ENCODE measurements at places on chromosomes 13 and 19. TPM values are rescaled to one million over a fixed set of nuclear protein-coding genes. Genes with fewer than 3 reads are reported as not detected.

DNA sequence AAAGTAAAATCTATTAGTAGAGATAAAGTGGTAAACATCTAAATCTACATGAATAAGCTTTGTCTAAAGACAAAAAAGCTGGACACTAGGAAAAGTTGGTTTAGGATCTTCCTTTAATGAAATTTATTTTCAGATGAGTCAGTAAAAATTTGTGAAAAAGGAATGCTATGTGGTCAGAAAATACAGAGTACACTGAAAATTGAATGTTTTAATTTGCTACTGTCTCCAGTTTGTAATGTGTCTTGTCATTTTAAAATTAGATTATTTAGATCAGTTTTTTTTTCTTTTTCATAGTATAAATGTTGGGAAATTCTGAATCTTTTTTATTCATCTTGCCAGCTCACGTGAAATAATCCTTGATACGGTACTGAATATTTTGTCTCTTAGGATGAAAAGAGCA lies 56.9 kb downstream of the SLITRK6 start:
- DNase-seq: no peak

GRCh38 chr13:97928301-97928700 lies 25.2 kb upstream of the IPO5 start:
- DNase-seq: no peak

DNA sequence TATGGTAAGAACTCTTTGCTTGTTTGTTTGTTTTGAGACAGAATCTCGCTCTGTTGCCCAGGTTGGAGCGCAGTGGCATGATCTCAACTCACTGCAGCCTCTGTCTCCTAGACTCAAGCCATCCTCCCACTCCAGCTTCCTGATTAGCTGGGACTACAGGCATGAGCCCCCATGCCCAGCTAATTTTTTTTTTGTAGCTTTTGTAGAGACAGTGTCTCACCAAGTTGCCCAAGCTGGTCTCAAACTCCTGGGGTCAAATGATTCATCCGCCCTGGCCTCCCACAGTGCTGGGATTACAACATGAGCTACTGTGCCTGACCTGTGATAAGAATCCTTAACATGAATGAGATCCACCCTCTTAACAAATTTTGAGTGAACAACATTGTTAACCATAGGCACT lies 183.9 kb upstream of the TSHZ3 start:
- DNase-seq: no peak

GRCh38 chr13:79654520-79654919 lies 173.6 kb downstream of the NDFIP2 start:
- DNase-seq: no peak

- DNase-seq: no peak
Observed at GRCh38 chr19:48025480-48025879, 18.4 kb downstream of the CABP5 start.

DNA sequence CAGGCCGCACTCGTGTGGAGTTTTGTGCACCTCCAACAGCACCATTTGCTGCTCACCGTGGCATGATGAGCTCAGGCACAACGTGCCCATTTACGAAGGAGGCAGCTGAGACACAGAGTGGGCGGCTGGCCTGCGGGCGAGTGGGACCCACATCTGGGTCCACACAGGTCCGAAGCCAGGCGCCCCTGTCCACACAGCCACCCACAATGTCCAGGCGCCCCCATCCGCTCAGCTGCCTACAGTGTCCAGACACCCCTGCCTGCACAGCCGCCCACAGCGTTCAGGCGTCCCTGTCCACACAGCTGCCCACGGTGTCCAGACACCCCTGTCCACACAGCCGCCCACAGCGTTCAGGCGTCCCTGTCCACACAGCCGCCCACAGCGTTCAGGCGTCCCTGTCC lies 42.5 kb upstream of the F7 start:
- DNase-seq: no peak

- DNase-seq: no peak
Observed at GRCh38 chr13:51456510-51456909, 3.7 kb upstream of the INTS6 start.

GRCh38 chr13:94454906-94455305 lies 24.6 kb downstream of the DCT start:
- no peak for DNase-seq

GRCh38 chr13:28357911-28358433 lies 137.0 kb downstream of the FLT1 start:
- DNase-seq: no peak

DNA sequence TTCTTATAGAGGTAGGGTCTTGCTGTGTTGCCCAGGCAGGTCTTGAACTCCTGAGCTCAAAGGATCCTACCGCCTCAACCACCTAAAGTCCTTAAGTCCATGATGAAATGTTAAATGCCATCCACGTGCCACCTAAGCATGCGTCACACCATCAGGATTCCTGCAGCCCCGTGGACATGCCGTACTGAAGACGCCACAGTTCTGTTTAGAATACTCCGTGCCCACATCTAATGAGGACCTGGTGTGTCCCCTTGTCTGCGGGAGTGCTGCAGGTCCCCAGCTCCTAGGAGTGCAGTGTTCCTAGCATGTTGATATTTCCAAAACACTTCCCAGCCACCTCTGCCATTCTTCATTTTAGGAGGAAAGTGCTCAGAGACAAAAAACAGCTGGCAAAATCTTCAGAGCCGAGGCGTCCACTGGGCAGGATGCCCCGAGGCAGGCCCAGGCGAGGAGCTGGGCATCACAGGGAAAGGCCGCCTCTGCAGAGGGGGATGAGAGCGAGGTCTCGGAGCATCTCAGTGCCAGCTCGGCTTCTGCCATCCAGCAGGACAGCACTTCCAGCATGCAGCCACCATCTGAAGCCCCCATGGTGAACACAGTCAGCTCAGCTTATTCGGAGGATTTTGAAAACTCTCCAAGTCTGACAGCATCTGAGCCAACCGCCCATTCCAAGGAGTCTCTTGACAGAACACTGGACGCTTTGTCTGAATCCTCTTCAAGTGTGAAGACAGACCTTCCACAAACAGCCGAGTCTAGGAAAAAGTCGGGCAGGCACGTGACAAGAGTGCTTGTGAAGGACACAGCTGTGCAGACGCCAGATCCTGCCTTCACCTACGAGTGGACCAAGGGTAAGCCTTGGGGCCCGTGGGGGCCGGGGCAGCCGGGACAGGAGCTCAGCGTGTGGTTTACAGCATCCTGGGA lies 13.2 kb downstream of the C19orf44 start:
- no peak for DNase-seq

GRCh38 chr13:92403606-92404005 lies 823.0 kb upstream of the GPC6 start:
- DNase-seq: no peak

- no peak for DNase-seq
Observed at GRCh38 chr13:105660561-105660960, 874.9 kb downstream of the EFNB2 start.

- no peak for DNase-seq
Observed at GRCh38 chr19:28596561-28597071, 616.3 kb downstream of the UQCRFS1 start.

GRCh38 chr13:78168981-78169380 lies 250.3 kb upstream of the EDNRB start:
- DNase-seq: no peak

- no peak for DNase-seq
Observed at GRCh38 chr13:101272886-101273285, 143.4 kb downstream of the NALCN start.

- DNase-seq: no peak
Observed at GRCh38 chr13:20090349-20090748, 70.5 kb downstream of the GJA3 start.

- no peak for DNase-seq
Observed at GRCh38 chr13:99356262-99357091, 49.3 kb upstream of the GPR183 start.

DNA sequence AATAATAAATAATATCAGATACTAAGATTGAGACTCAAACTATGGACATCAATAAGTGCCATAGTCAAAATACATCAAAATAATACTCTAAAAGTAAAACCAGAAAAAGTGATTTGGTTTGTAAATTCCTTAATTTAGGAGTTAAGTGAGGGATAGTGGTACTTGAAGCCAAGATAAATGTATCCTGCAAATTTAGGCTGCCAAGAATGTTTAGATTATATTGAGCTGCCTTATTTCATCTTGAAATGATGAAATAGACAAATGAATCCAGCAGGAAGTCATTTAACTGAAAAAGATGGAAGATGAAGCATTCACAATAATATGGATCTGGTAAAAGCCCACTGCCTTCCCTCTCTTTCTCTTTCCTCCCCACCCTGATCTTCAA lies 112.3 kb downstream of the LRCH1 start:
- no peak for DNase-seq

CYP2A6 gene
- not detected for total RNA-seq

CEACAM18 gene
- total RNA-seq: not detected

ZNF560 gene
- not detected for total RNA-seq

CGB3 gene
- total RNA-seq: 0.46 TPM

IL12RB1 gene
- total RNA-seq: not detected

ALOX5AP gene
- total RNA-seq: not detected

NRTN gene
- total RNA-seq: 4.6 TPM

MADCAM1 gene
- total RNA-seq: 1.2 TPM

C19orf33 gene
- 1.2 TPM for total RNA-seq

GPC5 gene
- not detected for total RNA-seq
